ENCODE measurements at places on chromosomes 5 and 9.

GRCh38 chr5:137279521-137280231 is 219.4 kb downstream of the SPOCK1 start:
- DNase-seq = no peak

- DNase-seq = no peak
Measured at GRCh38 chr5:53169933-53170332, 60.4 kb upstream of the MOCS2 start.

DNA sequence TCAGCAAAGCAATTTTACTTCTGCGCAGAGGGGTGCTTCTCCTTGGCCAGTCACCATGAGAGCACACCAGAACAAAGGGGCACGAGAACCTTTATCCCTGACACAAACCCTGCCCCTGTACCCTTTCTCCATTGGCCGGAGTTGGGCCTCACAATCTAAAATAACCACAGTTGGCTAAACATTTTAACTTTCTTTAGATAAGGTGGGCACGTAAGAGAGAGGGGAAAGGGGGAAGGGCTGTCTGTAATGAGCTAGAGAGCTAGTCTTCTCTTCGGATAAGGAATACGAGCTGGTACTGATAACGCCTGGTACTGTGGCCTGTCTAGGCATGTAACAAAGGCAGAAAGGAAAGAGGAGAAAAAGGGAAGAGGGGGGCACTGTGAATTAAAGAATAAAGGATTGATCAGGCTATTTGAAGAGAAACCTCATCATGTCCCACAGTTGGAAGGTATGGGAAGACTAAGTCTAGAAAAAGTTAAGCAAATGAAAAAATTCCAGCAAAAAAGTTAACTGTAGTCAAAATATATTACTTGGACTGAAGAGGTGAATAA is 1.8 kb upstream of the IARS1 start:
- DNase-seq = no peak

GRCh38 chr5:16563686-16564085 is 53.1 kb downstream of the RETREG1 start:
- DNase-seq = no peak

GRCh38 chr5:171907725-171908343 is 98.6 kb downstream of the FBXW11 start:
- peak; percentile 48 for DNase-seq

DNA sequence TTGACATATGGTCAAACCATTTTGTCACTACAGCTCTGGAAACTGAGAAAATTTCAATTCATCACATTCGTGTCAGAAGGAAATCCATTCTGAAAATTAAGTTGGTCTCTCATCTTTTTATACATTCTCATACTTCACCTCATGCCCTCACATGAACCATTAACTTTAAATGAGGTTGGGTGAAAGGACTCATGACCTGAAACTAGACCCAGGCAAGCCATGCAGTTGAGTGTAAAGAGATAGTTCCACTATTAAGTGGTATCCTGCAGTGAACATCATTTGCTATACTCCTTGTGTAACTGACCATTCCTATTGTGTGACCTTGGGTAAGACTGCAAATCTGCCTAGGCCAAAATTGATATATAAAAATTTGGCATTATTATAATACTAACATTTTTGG is 299.6 kb upstream of the GRIN3A start:
- no peak for DNase-seq

GRCh38 chr9:99735041-99735440 is 86.6 kb upstream of the NR4A3 start:
- DNase-seq = no peak

DNA sequence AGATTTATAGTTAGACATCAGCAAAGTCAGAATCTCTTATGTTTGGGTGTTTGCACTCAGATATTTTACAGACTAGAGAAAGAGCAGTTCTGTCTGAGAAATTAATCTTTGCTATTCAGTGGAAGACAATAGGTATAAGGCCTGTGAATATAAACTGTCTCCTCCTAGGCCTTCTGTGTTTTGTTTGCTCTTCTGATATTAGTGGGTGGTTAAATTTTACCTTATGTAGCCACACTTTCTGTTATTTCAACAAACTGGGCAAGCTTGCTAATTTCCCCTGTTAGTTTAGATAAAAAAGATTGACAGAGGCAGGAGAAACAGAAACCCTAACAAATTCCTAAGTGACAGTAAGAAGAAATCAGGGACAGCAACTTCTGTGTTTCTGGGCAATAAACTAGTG is 141.6 kb downstream of the ARHGAP26 start:
- DNase-seq = no peak

- no peak for DNase-seq
Measured at GRCh38 chr5:131944702-131945550, 537 bp downstream of the MEIKIN start.

GRCh38 chr5:96516631-96517071 is 83.6 kb upstream of the PCSK1 start:
- no peak for DNase-seq

- DNase-seq = no peak
Measured at GRCh38 chr5:20157089-20157488, 169.1 kb upstream of the CDH18 start.

DNA sequence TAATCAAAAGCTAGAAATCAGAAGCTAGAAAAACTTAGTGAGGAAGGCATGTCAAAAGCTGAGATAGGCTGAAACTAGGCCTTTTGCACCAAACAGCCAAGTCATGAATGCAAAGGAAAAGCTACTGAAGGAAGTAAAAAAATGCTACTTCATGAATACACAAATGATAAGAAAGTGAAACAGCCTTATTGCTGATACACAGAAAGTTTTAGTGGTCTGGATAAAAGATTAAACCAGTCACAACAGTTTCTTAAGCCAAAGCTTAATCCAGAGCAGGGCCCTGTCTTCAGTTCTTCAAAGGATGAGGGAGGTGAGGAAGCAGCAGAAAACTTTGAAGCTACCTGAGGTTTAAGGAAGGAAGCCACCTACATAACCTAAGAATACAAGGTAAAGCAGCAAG is 102.5 kb upstream of the SH3GL2 start:
- DNase-seq = no peak

- no peak for DNase-seq
Measured at GRCh38 chr9:13642646-13643045, 363.2 kb upstream of the MPDZ start.

- no peak for DNase-seq
Measured at GRCh38 chr9:95666096-95666784, 149.5 kb upstream of the PTCH1 start.

DNA sequence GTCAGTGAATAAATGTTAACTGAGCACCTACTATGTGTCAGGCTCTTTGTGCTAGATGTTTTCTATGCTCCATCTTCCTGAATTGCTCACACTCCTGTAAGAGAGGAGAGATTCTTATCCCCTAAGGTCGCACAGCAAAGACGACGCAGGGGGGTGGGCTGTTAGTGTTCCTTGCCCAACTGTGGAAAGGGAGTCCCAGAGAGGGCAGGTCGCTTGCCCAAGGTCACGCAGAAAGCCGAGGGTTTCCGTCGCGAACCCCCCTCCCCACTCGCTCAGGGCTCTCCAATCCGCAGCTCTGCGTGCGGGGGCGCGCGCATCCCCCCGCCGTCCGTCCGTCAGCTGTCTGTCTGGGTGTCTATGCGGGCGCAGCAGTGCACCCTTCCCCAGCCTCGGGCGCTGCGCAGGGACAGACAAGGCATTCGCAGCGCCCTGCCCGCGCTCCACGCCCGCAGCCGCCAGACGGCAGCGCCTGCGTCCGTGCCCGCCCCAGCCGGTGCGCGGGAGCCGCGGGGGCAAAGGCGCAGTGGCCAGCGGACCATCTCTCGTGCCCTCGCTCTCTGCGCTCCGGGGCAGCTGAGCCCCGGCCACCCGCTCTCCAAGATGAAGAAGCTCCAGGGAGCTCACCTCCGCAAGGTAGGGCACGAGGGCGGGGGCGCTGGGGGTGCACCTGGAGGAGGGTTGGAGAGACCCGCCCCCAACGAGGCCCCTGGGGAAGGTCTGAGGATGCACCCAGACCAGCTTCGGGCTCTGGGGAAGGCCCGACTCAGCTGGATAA is at the start of gene SLC6A7:
SLC6A7 (plus strand) TSS at position 335 of the 775 bp plus-strand sequence; CDS start at position 601, 266 bp downstream.
- DNase-seq = no peak

GRCh38 chr5:145433077-145433476 is 402.1 kb downstream of the PRELID2 start:
- DNase-seq = no peak

GRCh38 chr9:95726756-95727155 is 148.7 kb upstream of the ERCC6L2 start:
- DNase-seq = no peak

- DNase-seq = no peak
Measured at GRCh38 chr5:111929867-111930266, 172.9 kb upstream of the NREP start.

GRCh38 chr5:147156012-147156411 is 78.8 kb upstream of the STK32A start:
- DNase-seq = no peak

DNA sequence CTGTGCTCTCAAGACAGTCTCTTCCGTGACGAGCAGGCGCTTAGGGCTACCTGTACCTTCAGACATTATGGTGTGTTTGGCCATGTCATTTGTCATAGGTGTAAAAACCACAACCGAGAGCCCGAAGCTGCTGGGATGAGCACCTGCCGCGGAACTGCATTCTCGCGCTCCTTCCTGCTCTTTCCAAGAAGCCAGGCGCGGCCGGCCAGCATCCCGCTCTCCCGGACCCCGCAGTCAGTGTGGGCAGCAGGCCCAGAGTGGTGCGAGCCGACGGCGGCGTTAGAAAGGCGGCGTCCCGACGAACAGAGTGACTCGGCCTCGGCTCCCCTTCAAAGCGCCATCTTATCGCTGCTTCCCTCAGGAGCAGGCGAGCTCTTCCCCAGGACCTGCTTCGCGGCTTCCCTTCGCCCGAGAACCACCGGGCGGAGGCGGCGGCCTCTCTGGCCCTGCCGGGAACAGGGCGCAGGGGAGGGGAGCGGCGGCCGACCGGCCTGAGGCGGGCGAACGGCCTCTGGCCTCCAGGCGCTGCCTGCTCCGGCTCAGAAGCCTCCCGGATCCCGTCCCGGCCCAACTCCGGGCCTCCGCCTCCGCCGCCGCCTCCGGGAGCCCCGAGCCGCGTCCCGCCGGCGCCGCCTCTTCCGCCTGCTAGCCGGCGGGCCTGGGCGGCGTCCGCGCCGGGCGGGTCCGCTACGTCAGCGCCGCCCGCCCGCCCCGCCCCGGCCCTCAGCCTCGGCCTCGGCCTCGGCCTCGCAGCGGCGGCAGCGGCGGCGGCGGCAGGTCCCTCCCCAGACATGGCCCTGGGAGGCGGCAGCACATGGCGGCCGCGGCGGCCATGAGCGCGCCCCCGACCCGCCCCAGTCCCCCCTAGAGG is at the start of gene FAM120A:
FAM120A (plus strand) TSS at position 741 of the 871 bp plus-strand sequence. CDS start 231 bp downstream, outside the sequence.
- DNase-seq = peak; percentile 76

GRCh38 chr9:108273988-108274387 is 581.8 kb downstream of the ACTL7B start:
- DNase-seq = no peak

DNA sequence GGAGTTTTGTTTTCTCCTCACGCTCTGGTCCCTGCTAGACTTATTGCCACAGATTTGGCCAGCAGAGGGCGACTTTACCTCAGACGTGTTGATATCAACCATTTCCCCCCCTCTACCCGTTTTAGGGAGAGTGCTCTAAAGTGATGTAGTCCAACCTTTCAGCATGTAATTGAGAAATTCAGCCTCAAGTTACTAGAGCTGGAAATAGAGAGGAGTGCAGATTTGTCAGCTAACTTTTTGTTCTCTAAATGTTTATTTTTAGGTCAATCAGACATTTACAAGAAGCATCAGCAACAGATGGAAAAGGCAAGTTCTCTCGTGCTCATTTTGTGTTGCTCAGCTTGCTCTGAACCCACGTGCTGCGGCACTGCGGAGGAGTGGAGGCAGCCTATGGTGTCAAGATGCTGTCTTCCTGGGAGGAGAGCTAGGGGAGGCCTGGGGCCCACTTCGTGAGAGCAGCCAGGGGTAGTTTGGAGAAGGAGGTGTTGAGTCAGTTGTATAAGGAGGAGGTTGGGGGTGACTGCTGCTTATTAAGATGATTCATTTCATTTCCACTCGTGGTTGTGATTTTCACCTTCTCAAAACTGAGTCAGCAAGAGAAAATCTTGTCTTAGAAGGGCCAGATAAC is 53.6 kb downstream of the GPR107 start:
- peak; percentile 89 for DNase-seq

- no peak for DNase-seq
Measured at GRCh38 chr5:66515209-66515608, 81.0 kb upstream of the MAST4 start.

DNA sequence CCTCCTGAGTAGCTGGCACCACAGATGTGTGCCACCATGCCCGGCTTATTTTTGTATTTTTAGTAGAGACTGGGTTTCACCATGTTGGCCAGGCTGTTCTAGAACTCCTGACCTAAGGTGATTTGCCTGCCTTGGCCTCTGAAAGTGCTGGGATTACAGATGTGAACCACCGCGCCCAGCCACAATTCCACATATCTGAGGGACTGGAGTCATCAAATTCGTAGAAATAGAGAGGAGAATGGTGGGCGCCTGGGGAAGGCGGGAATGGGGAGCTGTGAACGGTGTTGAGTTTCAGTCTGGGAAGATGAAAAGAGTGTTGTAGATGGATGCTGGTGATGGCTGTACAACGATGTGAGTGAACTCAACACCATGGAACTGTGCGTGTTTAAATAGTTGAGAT is 1.9 kb upstream of the ABO start:
- no peak for DNase-seq

GRCh38 chr5:159955056-159955624 is 38.9 kb downstream of the ADRA1B start:
- DNase-seq = no peak

GRCh38 chr5:67082941-67083340 is 113.7 kb downstream of the CD180 start:
- no peak for DNase-seq

DNA sequence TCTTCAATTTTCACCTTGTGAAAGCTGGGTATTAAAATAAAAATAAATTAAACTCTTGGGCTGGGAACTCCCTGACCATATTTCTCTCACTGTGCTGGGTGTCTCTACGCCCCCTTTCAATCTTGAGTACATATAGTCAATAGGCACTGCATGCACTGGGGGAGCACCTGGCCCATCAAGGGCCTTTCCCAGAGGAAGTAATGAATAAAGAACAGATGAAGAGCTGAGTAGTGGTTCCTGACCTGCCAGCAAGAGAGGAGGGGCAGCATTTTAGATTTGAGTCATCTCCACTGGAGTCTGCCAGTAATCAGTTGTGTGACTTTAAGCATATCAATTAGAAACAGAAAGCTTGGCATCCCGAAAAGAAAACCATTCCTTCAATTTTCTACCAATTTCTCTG is 6.2 kb downstream of the MAPKAP1 start:
- peak; percentile 58 for DNase-seq

DNA sequence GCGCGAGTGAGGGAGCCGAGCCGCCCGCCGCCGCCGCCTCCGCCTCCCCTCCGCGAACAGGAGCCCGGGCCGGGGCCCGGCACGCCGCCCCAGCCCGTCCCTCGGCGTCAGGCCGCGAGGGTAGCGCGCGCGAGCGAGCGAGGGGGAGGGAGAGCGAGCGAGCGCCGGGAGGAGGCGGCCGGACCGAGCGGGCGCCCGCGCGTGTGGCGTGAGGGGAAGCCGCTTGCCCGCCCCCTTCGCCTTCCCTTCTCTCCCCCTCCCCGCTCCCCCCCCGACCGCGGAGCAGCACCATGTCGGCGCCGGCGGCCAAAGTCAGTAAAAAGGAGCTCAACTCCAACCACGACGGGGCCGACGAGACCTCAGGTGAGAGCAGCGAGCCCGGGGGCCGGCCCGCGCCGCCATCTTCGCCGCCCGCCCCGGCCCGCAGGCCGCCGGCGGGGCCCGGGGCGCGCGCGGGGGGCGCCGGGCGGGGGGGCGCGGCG is 312 bp downstream of the SET start:
- peak; percentile 62 for DNase-seq
